ENCODE measurements at places on chromosomes 3 and 15.

- DNase-seq: no peak
Measured at GRCh38 chr15:75733761-75734651, 21.4 kb upstream of the CSPG4 start.

DNA sequence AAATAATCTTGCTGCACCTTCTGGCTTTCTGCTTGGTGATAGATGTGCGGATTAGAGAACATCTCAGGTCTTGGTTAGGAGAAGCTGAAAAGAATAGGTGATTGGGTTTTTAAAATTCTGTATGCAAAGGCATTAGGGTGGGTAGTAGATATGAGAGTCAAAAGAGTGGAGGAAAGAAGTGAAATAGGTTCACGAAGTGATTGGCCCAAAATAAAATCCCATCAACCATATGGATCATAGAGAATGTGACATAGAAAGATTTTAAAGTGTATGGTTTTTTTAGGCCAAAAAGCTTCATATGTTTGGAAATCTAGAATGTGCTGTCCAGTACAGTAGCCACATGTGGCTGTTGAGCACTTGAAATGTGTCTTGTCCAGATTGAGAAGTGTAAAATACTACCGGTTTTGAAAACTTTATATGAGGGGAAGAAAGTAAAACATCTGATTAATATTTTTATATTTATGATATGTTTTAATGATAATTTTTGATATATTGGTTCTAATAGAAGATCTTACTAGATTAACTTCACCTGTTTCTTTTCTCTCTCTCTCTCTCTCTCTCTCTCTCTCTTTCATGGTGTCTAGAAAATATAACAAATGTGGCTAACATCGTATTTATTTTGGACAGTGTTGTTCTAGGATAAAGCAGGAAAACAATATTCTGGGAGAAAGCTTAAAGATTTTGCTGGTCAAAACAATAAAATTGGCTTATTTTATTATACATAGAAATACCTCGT, 2.9 kb downstream of the MBNL1 start:
- no peak for DNase-seq

DNA sequence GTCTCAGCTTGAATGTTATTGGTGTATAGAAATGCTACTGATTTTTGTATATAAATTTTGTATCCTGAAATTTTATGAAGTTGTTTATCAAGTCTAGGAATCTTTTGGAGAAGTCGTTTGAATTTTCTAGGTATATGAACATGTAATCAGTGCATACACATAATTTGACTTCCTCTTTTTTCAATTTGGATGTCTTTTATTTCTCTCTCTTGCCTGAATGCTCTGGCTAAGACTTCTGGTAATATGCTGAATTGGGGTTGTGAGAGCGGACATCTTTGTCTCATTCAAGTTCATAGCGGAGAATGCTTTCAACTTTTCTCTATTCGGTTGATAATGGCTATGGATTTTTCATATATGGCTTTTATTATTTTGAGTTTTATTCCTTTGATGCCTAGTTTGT, 100.9 kb upstream of the MCTP2 start:
- no peak for DNase-seq

DNA sequence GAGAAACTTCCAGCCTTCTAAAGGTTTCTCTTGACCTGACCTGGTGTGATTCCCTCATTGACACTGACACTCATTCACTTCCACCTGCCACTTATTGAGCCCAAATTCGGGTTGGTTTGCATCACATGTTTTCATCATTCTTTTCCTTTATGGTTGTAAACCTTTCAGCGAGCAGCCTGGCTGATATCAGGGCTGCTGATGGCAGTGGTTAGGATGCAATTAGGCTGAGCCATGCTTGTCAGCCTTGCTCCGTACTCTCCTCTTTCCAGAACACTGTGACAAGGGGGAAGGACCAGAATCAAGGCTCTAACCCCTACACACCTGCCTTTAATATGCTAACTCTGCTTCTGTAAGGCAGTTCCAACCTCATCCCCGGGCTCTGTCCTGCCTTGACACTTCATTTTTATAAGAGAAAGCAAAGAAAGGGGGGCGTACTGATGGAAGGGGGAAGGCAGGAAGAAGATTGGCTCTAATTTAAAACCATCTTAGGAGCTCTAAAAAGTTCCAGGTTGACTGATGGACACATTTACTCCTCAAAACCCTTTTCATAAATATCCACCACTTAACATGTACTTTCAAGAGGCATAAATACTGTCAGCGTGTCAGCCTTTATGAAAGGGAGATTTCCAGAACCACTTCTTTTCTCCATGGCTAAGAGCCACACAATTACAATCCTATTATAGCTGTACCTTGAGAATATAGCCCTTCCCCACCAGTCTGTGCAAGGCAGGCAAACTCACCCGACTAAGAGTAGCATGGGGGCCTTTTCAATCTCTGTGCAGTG, 5.7 kb downstream of the NMNAT3 start:
- DNase-seq: no peak

GRCh38 chr15:98324341-98324970, 323.9 kb upstream of the IGF1R start:
- no peak for DNase-seq

- DNase-seq: no peak
Measured at GRCh38 chr3:101556064-101556463, 5.6 kb upstream of the TRMT10C start.

GRCh38 chr3:101779047-101779821, at the start of gene NXPE3:
Gene NXPE3, plus strand, starts transcription at chr3:101779211. Its CDS starts 6,386 bp downstream, at chr3:101785597.
- DNase-seq: peak; percentile 88

- no peak for DNase-seq
Measured at GRCh38 chr3:19149368-19149767, 1.1 kb downstream of the KCNH8 start.

- DNase-seq: no peak
Measured at GRCh38 chr3:78140274-78140673, 1100.4 kb downstream of the ROBO2 start.

- no peak for DNase-seq
Measured at GRCh38 chr3:127177226-127177625, 15.7 kb upstream of the PRR23E start.

DNA sequence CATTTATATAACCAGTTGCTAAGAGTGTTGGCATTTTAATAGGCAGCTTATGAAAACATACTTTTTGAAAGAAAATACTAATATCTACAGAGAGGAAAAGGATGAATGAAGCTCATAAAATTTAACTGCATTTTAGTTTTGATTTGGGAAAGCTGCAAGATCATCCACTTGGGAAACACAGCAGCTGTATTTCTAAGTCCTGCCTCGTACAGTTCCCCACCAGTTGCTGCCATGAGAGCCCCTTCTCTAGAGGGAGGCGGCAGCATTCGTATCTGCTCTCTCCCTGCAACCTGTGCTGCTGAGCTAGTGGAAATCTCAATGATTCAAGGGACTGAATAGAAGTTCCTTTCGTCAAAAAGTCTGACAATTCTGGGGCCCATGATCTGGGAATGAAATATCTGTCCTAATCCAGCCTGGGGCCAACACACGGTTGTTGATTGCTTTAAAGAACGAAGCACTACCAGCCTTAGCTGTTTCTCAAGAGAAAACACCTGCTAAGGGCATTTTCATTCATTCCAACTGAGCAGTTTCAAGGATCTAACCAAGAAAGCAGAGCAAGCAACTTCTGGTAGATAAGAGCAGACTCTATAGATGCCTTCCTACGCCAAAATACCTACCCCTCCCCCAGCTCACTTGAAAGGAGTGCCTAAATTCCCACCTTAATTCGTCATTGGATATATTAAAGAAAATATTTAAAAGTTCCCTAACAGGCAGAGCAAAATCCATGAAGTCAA, 223.7 kb downstream of the MAGI1 start:
- DNase-seq: no peak

- DNase-seq: no peak
Measured at GRCh38 chr15:74863239-74864056, 9.7 kb downstream of the SCAMP2 start.

DNA sequence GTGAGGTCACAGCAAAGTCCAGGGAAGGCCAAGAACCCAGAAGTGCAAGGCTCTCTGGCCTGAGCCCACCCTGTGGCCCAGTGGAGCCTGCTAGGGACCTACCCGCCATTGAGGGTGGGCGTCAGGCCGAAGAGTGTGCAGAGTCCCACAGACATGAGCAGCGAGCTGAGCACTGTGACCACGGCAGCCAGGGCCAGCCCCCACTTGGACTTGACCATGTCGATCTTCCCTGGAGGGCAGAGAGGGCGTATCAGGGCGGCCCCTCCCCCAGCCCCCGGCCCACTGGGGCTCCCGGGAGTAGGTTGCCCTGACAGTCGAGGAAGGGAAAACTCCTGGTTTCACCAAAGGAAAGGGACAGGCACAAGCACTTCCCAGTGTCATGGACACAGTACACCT, 44.6 kb downstream of the PTPN23 start:
- no peak for DNase-seq

DNA sequence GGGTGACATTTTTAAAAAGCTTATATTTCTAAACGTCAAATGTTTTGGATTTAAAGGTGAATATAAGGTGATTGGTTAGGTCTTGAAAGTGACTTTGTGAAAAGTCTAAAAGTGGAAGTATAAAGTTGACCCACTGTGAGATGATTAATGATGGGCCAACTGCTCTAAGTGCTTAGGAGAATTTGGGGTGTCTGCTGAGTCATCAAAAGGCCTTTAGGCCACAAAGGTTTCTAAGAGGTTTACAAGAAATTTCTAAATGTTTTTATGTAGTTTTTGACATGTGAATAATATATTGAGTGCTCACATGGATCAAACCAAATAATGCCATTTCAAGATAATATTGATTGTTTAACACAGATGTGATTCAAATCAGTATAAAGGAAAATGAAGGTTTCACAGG, 39.2 kb upstream of the SLC2A2 start:
- DNase-seq: no peak

- DNase-seq: no peak
Measured at GRCh38 chr15:34754674-34755418, at the start of gene GJD2. Gene GJD2, minus strand, starts transcription at chr15:34754998. Its CDS starts 510 bp downstream, at chr15:34754488.

DNA sequence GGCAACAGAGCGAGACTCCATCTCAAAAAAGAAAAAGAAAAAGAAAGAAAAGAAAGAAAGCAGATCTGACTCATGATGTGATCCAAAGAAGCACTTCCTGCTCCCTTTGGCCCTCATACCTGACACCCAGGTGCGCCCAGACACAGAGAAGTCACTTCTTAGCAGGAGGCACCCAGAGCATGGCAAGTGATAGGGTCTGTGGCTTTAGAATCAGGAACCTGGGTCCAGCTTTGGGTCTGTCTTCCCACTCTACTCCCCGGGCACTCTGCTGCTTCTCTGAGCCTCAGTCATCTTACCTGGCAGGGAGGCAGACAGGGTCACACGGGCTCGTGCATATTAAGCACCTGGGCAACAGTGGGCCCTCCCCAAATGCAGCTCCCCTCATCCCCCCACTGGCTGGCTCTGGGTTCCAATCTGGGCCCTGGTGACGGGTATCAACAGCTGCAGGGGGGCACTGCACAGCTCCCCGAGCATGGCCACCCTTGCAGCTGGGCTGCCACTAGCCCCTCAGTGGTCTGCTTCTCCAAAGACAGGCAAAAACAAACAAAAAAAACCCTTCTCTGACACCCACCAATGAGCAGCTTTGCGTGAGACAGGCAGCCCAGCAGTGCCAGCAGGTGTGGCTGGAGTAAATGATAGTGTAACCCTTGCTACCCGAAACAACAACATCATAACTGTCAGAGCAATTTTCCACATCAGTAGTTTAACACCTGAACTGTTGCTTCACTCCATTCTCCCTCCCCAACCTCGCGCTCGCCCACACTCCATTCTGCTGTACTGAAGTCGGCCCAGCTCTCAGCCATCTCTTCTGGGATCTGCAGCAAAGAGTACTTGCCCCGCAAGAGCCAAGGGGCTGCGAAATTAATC, 99.8 kb downstream of the MEGF11 start:
- DNase-seq: no peak

DNA sequence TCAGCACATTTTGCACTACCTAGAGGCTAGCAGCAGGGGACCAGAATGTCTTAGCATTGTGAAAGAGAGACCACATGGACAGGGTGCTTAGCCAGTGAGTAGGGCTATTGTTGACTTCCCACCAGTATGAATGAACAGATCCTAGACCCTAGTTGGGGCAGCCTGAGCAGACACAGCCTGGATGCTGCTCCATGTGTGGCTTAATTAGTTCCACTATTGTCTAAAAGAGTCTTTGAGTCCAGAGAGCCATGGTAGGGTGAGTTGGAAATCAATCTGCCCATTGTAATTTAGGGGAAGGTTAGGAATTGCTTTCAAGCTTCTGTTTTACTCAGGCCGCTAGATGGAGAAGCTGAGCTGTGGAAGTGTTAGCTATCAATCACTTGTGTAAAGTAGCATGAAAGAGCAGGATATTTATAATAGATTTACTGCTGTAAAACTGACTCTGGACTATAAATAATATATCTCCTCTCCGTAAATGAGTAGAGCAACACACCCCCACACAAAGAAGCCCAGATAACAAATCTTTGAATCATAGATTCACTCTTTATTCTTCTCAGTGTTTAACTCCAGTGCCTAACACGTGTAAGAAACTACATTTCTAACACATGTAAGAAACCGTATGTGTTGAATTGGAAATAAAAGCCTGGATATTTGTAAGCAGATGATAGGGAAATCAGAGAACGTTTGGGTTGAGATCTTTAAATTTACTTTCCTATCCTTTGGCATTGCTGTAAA, 4.1 kb upstream of the GCSAM start:
- no peak for DNase-seq

GRCh38 chr15:32959077-32959476, 235.4 kb downstream of the FMN1 start:
- no peak for DNase-seq

GRCh38 chr3:64863226-64864212, 175.7 kb upstream of the ADAMTS9 start:
- DNase-seq: no peak

- no peak for DNase-seq
Measured at GRCh38 chr3:131532645-131533044, 29.9 kb upstream of the MRPL3 start.

DNA sequence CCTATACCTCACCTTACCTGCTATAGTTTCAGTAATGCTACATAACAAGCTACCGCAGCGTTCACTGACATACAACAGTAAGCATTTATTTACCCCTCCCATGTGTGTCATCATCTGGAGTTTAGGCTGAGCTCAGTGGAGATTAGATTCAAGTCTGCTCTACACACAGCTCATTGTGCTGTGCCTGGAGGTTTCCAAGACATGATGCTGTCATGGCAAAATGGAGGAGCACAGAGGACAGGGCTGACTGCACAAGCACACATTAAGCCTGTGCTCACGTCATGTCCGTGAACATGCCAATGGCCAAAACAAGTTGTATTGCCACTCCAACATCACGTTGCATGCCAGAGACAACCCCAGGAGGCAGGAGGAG, 333.8 kb upstream of the TRIM42 start:
- no peak for DNase-seq

DNA sequence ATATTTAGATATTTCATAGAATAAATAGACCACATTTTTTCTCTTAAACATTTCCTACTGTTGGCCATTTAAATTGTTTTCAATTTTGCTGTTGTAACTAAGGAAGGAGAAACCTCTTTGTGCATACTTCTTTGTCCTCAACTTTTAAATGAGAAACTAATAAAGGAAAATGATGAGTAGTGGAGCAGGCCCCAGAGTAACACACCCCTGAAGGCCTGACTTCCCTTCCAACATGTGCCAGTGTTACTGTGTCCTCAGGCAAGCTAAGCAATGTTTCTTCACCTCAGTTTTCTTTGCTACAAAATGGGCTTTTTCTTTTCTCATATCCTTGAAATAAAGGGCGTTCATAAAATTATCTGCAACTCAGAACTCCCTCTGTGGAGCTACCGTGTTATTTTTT, 53.7 kb downstream of the RPL22L1 start:
- DNase-seq: no peak

GRCh38 chr3:35760146-35760545, 120.8 kb downstream of the ARPP21 start:
- no peak for DNase-seq

- DNase-seq: no peak
Measured at GRCh38 chr15:98920091-98920880, 87.3 kb downstream of the PGPEP1L start.

Data from activated CD4-positive, alpha-beta T cell treated with anti-CD3 and anti-CD28 coated beads for 1 hour (primary cell).